ENCODE measurements at places on chromosomes 1 and 21. TPM values are rescaled to one million over a fixed set of nuclear protein-coding genes. Genes with fewer than 3 reads are reported as not detected.

The OR6N1 gene
- not detected for total RNA-seq

The VSIG8 gene
- not detected for total RNA-seq

The KRTAP19-3 gene
- not detected for total RNA-seq

The LDLRAD1 gene
- total RNA-seq = not detected

The SERPINC1 gene
- total RNA-seq = not detected

The BSND gene
- total RNA-seq = not detected

The MYBPH gene
- not detected for total RNA-seq

The CCDC190 gene
- not detected for total RNA-seq

The AGO3 gene
- 8.9 TPM for total RNA-seq

The TNFRSF1B gene
- total RNA-seq = 0.40 TPM

The S100A7A gene
- total RNA-seq = not detected

The SAMD13 gene
- 0.61 TPM for total RNA-seq

The GJB5 gene
- total RNA-seq = 0.13 TPM

The HDAC1 gene
- total RNA-seq = 57.7 TPM
